ENCODE measurements at places on chromosomes 1 and 21. TPM values are rescaled to one million over a fixed set of nuclear protein-coding genes. Genes with fewer than 3 reads are reported as not detected.

Gene AMY2A
- not detected for total RNA-seq

Gene ADAMTS4
- total RNA-seq = 1.1 TPM

Gene FCGR3B
- total RNA-seq = not detected

Gene FAM110D
- total RNA-seq = not detected

Gene ZBTB8B
- not detected for total RNA-seq

Gene ATG4C
- 13.7 TPM for total RNA-seq

Gene KIF21B
- 94.0 TPM for total RNA-seq

Gene FAAH
- 4.7 TPM for total RNA-seq

Gene NLRP3
- 3.6 TPM for total RNA-seq

Gene MTARC1
- total RNA-seq = not detected

Gene TRNP1
- total RNA-seq = 0.38 TPM

Gene CELA2B
- not detected for total RNA-seq

Gene HSPB7
- total RNA-seq = not detected

Gene C1orf185
- not detected for total RNA-seq

Gene MATN1
- total RNA-seq = 0.45 TPM

Gene PFKFB2
- 3.5 TPM for total RNA-seq

Gene C8B
- total RNA-seq = not detected

Gene IL12RB2
- total RNA-seq = 29.7 TPM

Gene PPIH
- 105 TPM for total RNA-seq

Gene HFM1
- not detected for total RNA-seq

Gene TNFRSF18
- 126 TPM for total RNA-seq

Gene ANKRD45
- total RNA-seq = not detected

Gene LDLRAD2
- total RNA-seq = 0.07 TPM

Gene PRDM15
- total RNA-seq = 13.2 TPM

Gene HSPG2
- total RNA-seq = 59.0 TPM

Gene S100A6
- 211 TPM for total RNA-seq

Gene KMO
- total RNA-seq = 0.18 TPM

Gene CD84
- total RNA-seq = 20.1 TPM

Gene IRF6
- total RNA-seq = 1.2 TPM

Gene CLDN19
- total RNA-seq = not detected

Gene SLC44A5
- total RNA-seq = 0.11 TPM

Gene SEC22B
- 18.8 TPM for total RNA-seq

Gene CYP4Z1
- total RNA-seq = not detected

Gene KCNJ9
- total RNA-seq = not detected

Gene KRTAP10-12
- total RNA-seq = not detected

Gene TRAF3IP3
- 194 TPM for total RNA-seq

Gene MYBPH
- total RNA-seq = not detected

Gene ACTL8
- not detected for total RNA-seq

Gene CDK18
- total RNA-seq = 10.4 TPM

Gene RAB3B
- 0.11 TPM for total RNA-seq

Gene VAV3
- total RNA-seq = 6.2 TPM

Gene S100A14
- not detected for total RNA-seq

Gene DISC1
- 5.0 TPM for total RNA-seq

Gene CATSPERE
- 0.58 TPM for total RNA-seq
